ENCODE measurements at places on chromosomes 16 and 17.

DNA sequence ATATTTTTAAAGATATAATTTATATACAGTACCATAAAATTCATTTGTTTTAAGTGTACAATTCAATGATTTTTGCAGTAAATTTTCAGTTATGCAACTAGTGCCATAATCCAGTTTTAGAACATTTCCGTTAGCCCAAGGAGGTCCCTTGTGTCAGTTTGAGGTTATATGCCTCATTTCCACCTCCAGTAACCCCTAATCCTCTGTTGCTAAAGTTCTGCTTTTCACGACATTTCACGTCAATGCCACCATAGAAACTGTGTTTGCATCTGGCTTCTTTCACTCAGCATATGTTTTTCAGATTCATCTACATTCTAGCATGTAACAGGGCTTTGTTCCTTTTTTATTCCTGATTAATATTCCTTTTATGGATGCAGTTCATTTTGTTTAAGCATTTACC is 42.4 kb upstream of the NUDT7 start:
- DNase-seq = peak; percentile 83

DNA sequence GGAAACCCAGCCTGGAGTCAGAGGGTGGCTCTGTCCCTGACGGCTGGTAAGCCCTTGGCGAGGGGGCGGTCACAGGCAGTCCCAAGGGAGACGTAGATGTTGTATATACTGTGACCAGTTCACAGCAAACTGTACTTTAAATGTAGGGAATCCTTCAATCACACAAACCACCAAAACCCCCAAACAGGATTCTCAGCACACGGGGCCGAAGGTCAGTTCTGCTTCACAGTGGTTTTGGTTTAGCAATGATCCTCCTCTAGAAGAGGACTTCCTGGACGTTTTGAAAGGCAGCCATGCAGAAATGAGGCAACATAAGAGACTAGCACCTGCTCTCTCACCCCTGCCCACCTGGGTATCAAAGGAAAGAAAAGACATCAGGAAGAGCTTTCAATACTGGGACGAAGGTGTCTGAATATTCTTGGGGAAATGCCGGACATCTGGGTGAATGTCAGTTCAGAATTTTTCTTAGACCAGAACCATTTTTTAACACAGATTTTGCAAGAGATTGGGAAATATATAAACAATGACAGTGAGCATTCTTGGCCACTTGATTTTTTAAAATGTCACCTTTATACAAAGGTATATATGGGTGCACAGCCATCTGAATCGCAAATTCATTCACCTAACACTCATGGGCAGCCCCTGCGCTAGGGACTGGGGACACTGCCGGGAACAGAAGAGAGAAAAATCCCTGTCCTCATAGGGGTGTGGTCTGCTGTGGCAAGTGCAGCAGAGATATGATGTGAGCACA is 74.2 kb downstream of the CRISPLD2 start:
- DNase-seq = peak; percentile 74

DNA sequence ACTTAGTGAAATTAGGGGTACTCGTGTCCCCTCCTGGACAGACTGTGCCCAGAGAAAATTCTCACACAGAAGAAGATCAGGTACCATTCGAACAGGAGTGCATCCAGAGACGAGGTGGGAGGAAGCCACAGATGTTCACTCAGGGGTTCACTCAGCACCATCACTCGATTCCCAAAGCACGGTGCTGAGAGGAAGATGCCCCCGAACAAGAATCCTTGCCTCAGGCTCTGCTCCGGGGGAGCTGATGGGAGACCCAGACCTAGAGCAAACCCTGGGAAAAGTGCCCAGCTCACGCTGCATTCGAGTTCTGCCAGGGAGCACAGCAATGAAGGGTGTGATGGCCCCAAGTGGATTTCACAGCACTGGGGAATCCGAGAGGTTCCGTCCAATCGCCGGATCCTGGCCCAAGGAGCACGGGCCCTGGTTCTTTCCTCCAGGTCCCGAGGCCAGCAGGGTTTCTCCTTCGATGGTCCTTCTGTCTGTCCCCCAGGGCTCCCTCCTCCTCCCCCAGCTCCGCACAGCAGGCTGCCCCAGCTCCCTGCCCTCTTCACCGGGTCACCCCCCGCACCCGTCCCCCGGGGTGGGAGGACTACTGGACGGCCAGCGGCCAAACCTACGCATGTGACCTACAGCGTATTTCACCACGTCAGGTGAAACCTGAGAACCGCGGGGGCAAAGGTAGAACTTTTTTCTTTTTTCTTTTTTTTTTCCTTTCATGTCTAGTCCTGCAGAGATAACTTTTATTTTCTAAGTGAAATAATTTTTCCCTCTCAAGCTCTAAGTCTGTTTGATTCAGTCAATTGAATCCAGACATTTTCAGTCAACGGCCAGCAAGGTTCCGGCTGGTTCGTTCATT is 10.2 kb upstream of the UBE2I start:
- DNase-seq = no peak

DNA sequence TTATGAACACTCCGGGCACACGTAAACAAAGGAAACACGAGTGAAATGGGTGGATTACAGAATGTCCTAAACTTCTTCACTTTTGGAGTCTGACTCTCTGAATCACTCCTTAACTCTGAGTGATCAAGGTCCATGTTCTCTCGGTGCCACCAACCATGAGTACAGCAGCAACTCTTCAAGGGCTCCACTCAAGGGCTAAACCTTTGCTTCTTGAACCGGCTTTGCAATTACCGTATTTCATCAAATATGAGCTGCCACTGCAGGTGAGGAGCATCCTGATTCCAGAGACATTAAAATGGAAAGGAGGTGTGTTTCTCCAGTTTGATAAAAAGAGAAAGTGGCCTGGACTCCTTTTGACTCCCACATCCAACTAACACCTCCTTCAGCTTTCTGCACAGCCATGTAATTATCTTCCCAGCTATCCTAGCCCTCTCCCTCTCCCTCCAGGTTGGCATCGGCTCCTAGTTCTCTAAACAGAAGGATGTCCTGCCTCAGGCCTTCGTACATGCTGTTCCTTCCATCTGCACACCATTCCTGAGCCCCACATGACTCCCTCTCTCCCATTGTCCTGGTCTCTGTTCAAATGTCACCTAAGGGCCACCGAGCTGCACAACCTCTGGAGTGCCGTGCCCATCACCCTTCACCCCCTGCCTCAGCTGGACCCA is 61.4 kb downstream of the ZDHHC7 start:
- no peak for DNase-seq

DNA sequence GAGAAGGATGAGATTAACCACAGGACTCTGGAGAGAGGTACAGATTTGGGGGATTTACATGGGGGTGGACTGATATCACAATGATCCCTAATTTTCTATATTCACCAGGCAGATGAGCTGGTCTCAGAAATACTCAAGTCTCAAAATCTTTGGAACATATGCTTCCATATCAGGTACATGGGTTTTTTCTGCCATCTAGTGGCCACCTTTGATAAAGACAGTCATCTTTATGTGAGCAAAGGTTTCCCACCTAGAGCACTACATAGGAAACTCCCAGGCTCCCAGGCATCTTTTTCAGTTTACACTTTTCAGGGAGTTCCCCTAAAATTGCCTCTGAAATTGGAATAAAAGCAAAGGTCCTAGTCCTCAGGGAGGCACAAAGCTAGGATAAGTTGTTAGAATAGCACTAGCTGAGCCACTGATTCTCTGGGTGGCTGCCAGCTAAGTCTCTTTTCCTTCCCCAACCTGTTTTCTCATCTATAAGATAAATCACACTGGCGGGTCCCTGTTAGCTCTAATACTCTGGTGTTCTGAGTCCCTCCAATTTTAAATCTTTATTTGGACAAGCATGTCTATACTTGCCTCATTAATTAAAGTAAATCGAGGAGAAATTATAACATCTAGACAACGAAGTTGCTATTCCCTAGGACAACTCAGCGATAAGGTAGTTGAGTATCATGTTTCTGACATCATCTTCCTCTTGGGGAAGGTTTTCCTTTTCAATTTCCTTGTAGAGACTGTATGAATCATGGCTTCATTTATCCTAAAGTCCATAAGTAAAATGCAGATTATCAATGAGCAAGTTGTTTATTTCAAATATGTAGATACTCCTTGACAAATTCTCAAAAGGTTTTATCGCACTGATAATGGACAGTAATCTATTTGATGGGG is 19.0 kb upstream of the MON1B start:
- peak; percentile 69 for DNase-seq

GRCh38 chr16:88456356-88457292 is 3.5 kb downstream of the ZFPM1 start:
- DNase-seq = peak; percentile 44
